ENCODE measurements at places on chromosomes 1 and 21.

- peak; percentile 79 for DNase-seq
Measured at GRCh38 chr1:27959792-27960603, at the start of gene XKR8. Gene XKR8 (plus strand): TSS chr1:27959973. CDS start chr1:27960070, 97 bp downstream.

DNA sequence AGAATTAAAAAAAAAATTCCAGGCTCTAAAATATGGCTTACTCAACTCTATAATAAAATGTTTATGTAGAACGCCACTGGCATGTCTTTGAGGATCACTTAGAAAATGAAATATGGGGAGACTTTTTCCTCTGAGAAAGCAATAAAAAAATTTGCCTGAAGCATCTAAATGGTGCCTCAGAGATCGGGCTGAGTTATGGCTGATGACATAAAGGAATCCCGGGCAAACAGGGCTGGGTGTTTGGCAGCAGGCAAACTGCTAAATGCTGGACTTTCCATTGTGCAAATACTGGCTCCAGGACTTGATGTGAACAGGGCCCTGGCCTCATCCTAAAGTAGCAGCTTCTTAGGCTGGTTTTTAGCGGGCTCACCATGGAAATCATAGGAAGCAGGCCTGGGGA is 44.5 kb upstream of the C1orf87 start:
- no peak for DNase-seq

- no peak for DNase-seq
Measured at GRCh38 chr1:211910113-211910884, 79.7 kb upstream of the LPGAT1 start.

DNA sequence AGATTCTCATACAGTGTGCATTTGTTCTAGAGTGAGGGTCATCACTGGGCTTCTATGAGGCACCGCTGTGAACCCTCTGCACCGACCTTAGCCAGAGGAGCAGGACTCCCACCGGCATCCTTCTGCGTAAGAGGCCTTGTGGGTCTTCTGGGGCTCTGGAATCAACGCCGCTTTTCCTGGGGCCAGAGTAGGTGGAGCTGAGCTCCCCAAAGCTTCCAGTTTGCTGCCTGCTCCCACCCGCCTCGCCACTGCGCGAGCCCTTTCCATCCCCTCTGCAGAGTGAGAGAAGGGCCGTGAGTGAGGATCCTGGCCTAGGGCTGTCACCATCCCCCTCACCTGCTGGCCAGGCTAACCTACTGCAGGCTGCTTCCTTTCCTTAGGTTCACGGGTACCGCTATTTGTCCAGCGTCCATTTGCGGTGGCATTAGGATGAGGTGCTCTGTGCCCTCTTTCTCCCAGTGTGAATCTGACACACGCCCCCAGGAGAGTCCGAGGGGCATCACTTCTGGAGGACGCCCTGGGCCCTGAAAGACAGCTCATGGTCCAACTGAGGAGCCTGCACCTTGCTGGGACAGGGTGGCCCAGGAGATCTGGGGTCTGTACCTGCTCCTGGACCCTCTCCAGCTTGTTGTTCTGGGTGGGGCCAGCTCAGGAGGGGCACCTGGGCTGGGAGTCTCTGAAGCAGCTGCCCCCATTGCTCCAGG is 36.2 kb downstream of the UMODL1 start:
- DNase-seq, result peak; percentile 19

- peak; percentile 34 for DNase-seq
Measured at GRCh38 chr21:37496972-37497371, 130.4 kb downstream of the DYRK1A start.

DNA sequence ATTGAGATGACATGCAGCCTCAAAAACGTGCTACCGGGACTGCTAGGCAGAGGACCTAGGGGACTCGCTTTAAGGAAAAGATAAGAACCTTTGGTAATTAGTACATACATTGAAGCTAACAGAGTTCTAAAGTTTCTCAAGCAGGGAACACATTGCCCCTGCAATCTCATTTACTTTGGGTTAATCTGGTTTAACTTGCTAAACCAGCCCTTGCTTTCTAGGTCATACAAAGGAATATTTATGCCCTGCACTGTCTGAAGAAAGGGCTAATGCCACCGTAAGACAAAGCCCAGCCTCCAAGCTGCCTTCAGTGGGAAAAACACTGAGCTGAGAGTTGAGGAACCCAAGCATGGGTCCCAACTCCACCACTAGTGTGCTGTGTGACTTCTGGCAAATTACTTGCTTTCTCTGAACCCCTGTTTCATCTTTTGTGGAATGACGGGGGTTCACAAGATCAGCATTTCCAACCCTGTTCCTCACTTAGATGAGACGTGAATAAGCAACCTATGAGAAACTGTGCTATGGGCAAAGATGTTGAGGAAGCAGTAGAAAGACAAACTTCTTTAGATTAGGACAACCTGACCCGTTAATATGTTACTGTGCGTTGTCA is 66.3 kb downstream of the VWA5B1 start:
- DNase-seq, result peak; percentile 55

GRCh38 chr1:9108056-9108665 is 20.7 kb downstream of the GPR157 start:
- DNase-seq, result no peak

DNA sequence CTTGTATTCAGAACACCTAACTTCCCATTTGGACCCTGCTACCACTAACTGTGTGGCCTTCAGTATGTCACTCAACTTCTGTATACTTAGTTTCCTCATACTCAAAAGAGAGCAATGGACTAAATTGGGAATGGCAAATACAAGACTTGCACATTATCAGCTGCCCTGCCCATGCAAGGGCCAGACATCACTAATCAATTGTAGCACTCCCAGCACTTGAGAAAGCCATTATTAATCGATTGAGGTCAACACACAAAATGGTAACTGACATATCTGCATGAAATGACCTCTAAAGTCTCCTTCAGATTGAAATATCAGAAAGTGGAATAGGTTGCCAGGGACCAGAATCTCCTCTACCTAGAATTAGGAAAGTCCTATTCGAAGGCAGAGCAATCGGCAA is 59.2 kb downstream of the MT1HL1 start:
- DNase-seq, result no peak

DNA sequence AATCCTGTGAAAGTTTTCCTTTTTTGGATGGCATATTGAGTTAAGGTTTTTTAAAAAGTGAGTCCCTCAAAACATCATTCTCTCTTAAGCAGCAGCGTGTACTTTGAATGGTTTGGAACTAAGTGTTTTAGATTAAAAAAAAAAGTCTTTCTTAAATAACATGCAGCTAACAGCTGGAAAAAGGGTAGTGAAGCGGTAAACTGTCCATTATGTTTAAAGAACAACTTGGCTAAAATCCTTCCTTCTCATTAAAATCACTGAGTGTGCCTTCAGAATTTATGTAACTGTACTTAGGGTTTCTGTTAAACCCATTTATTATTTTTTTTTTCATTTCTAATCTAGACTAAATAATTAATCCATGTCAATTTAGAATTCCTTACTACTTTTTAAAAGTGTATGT is 254.2 kb upstream of the ADAMTS5 start:
- no peak for DNase-seq

DNA sequence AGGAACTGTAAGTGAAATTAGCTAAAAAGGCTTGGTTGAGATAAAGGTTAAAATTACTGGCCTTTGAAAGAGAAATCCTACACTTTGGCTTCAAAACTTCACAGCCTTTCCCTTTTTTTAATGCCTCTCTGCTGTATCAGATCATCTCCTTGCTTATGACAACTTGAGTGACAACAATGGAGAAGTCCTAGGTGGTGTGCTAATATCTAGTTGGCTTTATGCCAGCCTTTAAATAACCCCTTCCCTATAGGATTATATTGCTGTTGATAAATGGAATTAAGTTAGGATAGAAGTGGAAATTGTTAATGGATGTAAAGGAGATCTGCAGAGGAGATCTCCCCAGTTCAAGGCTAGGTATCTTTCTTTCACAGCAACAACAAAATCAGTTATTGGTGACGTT is 130.2 kb upstream of the ATP1B1 start:
- DNase-seq, result no peak

GRCh38 chr1:157092831-157093230 is 6.8 kb downstream of the ETV3L start:
- DNase-seq, result no peak

GRCh38 chr21:16537501-16537900 is 807.7 kb downstream of the USP25 start:
- no peak for DNase-seq

DNA sequence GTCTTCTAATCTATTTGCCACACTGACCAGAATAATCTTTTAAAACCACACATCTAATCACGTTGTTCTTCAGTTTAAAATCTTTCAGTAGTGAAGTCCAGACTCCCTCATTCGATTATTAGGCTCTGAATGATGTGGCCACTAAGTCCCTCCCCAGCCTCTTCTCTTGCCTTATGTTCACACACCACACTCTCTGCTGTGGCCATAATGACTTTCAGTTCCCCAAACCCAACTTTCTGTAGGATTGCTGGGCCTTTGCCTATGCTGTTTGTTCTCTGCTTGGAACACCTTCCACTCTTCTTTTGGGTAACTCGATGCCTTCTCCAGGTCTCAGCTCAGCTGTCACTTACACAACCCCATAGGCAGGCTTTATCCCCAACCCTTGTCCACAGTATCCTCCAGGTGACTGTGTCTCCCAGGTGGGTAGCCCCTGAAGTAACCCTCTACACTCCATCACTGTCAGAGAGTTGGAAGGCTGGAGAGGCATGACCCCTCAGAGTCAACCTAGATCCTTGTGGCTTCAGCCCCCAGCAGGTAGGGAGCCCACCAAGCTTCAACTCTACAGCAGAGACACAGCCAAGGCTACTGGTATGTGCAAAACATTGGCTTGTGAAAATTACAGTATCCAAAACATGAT is 8.4 kb upstream of the SLC37A1 start:
- no peak for DNase-seq

- DNase-seq, result peak; percentile 13
Measured at GRCh38 chr1:185652348-185652747, 81.8 kb upstream of the HMCN1 start.

GRCh38 chr1:226938903-226939437 is 1.1 kb upstream of the COQ8A start:
- peak; percentile 74 for DNase-seq

GRCh38 chr1:218456444-218456843 is 111.3 kb downstream of the TGFB2 start:
- DNase-seq, result no peak

- DNase-seq, result no peak
Measured at GRCh38 chr1:29931477-29932175, 695.3 kb downstream of the PTPRU start.

GRCh38 chr1:203440771-203441170 is 34.8 kb upstream of the PRELP start:
- peak; percentile 47 for DNase-seq

- peak; percentile 64 for DNase-seq
Measured at GRCh38 chr1:248158758-248159157, 13.8 kb downstream of the OR2M5 start.

- DNase-seq, result peak; percentile 32
Measured at GRCh38 chr1:65036570-65037051, 70.3 kb upstream of the JAK1 start.

- DNase-seq, result no peak
Measured at GRCh38 chr1:210358626-210359025, 29.9 kb downstream of the HHAT start.

DNA sequence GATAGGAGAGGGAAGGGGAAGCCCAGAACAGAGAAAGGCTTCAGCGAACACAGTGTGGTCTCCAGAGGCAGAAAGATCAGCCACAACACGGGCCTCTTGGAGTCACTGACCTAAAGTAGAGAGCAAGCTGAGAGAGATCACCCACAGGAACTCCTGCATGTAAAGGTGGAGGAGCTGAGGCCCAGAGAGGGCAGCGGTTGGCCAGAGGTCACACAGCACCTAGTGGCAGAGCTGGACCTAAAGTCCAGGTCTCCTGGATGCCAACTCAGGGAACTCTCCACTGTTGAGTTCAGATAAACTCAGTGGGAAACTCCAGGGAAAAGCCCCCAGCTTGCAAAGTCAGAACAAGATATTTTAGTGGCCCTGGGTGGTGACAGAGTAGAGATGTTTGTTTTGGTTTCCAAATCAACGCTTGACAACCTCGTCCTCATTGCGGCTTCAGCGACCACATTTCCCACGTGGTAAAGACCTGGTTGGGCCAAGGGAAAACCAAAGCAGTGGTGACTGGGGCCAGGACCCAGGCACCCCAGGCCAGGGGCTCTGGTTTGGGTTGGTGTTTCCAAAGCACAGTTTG is 4.6 kb downstream of the IFFO2 start:
- DNase-seq, result no peak

DNA sequence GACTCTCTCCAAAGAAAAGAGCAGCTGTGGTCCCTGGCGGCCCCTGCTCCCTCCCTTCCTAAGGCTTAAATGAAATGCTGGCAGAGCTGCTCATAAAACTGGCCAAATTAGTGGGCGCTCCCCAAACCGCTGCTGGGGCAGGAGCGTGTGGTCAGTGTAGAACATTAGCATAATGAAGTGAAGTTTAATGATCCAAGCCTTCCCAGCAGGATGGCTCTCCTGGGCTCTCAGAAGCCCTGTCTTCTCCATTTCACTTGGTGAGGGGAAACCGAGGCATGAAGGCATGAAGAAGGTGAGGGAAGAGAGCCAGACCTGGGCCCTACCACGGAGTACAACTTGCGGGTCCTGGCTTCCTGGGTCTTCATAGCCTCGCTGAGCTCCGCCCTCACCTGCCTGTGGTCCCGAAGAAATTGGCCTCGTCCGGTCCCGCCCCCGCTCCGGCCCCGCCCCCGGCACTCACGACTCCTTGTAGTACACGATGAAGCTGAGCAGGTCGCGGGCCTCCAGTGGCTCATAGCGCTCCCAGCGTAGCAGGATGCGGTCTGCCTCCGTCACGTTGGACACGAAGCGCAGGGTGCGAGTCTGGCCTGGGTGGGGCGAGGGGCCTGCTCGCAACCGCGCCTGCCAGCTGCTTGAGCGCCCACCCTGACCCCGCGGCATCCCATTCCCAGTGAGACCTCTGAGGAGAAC is 10.3 kb downstream of the INSRR start:
- DNase-seq, result no peak

DNA sequence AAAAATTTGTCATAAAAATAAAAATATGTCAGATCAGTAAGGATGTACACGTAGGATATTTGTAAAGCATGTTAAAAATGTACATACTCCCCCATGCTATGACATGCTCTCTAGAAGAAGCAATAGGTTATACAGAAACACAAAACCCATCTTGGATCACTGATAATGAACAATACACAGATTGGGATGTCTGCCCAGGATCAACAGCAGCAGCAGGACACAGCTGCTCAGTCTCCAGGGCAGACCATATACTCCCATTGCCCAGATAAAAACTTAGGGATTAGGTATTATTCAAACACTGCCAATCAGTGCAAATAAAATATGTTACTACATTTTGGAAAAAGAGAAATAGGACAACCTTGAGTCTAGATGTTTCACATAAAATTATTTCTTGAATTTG is 39.0 kb downstream of the DAB1 start:
- DNase-seq, result no peak

GRCh38 chr1:65429078-65429477 is 8.6 kb downstream of the LEPR start:
- no peak for DNase-seq

Data from PC-3 (cell line).